ENCODE measurements at places on chromosomes 5 and 9. TPM values are rescaled to one million over a fixed set of nuclear protein-coding genes. Genes with fewer than 3 reads are reported as not detected.

ARHGEF39 gene
- 2.0 TPM for total RNA-seq

RLN2 gene
- total RNA-seq: 0.43 TPM

PCDHGA11 gene
- 2.5 TPM for total RNA-seq

SUSD3 gene
- total RNA-seq: 30.8 TPM

DOK3 gene
- total RNA-seq: 111 TPM

GPR150 gene
- total RNA-seq: not detected

IL4 gene
- total RNA-seq: not detected

LEAP2 gene
- 5.0 TPM for total RNA-seq

HRCT1 gene
- total RNA-seq: not detected

HRH2 gene
- total RNA-seq: 24.9 TPM

PLEKHG4B gene
- total RNA-seq: 0.13 TPM

CLIC3 gene
- 5.5 TPM for total RNA-seq

DNA sequence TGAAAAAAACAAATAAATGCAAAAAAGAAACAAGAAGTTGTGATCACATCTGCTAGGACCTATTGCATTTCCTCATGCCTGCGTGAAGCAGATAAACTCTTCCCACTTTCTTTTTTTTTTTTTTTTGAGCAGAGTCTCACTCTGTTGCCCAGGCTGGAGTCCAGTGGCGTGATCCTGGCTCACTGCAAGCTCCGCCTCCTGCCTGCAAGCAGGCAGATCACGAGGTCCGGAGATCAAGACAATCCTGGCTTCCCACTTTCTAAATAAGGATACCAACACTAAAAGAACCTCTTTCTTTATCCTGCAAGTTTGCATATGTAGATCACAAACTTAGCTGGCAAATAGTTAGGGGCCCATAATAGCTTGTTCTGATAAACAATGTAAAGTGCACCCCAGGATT is 128.6 kb downstream of the ASTN2 start:
- H3K4me1 ChIP-seq: no peaks in the 10 kb centered on the region
- H3K27me3 ChIP-seq: no peaks in the 10 kb centered on the region
- no peaks in the 10 kb centered on the region for H3K36me3 ChIP-seq
- DNase-seq: no peak

DNA sequence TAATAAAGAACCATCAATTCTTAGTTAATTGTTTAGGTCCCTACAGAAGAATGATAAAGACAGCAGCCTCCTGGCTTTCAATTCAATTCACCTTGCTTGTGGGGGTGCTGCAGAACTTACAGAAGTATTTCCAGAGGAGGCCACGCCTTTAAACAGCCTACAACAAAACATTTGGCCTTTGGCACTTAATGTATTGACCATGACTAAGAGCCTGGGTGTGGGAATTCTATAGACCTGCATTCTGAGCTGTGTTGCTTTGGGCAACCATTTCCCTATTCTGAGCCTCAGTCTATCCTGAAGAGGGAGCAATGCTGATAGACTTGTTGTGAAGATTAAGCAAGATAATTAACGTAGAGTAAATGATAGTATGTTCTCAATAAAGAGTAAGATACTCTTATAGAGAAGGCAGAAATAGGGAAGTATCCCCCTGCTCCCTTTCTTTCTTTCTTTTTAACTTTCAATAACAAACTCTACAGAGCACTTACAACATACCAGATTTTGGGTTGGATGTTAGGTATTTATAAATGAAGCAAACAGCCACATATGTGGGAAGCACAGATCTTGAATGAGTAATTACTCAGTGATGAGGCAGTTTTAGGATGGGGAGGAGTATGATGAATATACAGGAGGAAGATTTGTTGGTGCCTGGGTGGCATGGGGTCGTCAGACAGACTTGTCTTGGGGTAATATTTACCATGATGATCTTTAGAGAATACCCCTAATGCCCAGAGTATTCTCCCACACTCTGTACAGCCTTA is 28.4 kb downstream of the PAPPA start:
- no peaks in the 10 kb centered on the region for H3K4me1 ChIP-seq
- H3K36me3 ChIP-seq: no peaks in the 10 kb centered on the region
- no peak for DNase-seq
- H3K27ac ChIP-seq: no peak overlapping the region

DNA sequence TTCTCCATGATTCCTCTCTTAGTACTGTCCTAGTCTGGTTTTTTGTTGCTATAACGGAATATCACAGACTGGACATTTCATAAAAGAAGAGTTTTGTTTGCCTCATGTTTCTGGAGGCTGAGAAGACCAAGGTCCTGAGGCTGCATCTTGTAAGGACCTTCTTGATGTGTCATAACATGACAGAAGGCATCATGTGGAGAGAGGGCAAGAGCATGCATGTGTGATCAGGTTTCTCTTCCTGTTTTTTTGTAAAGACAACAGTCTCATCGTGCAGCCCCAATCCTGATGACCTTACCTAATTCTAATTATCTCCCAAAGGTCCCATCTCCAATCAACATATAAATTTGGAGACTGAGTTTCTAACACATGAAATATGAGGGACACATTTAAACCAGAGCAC is 108.4 kb downstream of the MSX2 start:
- no peaks in the 10 kb centered on the region for H3K36me3 ChIP-seq
- no peak overlapping the region for H3K4me3 ChIP-seq
- H3K4me1 ChIP-seq: no peaks in the 10 kb centered on the region
- H3K27ac ChIP-seq: no peak overlapping the region

DNA sequence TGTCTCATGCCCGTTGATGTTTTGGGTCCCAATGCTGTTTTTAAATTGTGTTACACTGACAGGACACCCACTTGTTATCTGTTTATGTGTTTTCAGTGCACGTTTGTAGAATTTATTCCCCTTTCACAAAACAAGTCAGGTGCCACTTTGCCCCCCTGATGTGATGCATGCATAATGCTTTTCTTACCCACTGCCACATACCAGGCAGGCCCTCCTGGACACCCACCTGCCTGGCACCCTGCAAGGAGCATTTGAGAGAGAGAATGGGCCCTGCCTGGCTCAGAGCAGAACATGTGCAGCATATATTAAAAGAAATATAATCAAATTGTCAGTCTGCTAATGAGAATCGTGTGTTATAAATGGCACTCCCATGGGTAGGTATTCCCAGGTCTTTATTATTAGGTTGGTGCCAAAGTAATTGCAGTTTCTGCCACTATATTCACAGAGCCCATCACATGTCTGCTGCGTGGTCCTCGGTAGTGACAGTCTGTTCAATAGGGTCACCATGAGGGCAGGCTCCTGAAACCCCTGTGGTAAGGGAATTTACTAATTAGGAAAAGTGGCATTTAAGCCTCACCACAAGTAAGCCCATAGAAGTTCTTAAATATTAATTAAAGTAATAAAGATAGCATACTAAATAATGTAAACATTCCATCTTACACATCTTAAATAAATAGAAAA is 52.2 kb upstream of the CKMT2 start:
- peaks cover 12% of the 10 kb centered on the region for H3K4me1 ChIP-seq
- DNase-seq: no peak
- H3K36me3 ChIP-seq: no peaks in the 10 kb centered on the region
- no peaks in the 10 kb centered on the region for H3K27me3 ChIP-seq
- no peak overlapping the region for H3K4me3 ChIP-seq

GRCh38 chr5:86866036-86866435 is 248.3 kb downstream of the COX7C start:
- DNase-seq: no peak
- no peaks in the 10 kb centered on the region for H3K36me3 ChIP-seq
- H3K4me3 ChIP-seq: no peak overlapping the region
- no peaks in the 10 kb centered on the region for H3K4me1 ChIP-seq

DNA sequence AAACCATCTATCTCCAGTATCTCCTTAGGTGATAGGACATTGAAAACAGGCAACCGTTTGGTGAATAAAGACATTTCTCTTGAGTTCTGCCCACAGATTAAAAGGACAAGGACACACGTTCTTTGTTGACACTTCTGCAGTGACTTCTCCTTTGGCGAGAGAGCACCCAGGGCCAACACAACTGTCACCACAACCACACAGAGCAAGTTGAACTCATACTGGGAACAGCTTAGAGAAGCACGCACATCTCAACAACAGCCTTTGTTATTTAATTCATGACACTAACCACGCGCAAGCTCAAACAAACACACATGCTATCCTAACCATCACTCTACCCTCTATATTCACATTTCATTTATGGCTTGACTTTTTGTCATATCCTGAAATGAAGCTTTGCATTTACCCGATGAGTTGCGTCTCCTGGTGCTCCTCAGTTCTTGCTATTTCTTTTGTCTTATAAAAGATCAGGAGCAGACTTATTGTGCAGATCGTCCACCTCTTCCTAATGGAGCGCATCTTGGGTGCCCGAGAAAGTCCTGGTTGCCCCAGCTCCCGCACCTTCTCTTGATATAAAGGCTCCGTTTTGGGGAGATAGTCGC is 543 bp downstream of the ST8SIA4 start:
- H3K4me1 ChIP-seq: peaks cover 61% of the 10 kb centered on the region
- H3K27me3 ChIP-seq: no peaks in the 10 kb centered on the region
- peak overlapping the region; percentile 92 for H3K27ac ChIP-seq
- peak; percentile 73 for DNase-seq
- peak overlapping the region; percentile 88 for H3K4me3 ChIP-seq

DNA sequence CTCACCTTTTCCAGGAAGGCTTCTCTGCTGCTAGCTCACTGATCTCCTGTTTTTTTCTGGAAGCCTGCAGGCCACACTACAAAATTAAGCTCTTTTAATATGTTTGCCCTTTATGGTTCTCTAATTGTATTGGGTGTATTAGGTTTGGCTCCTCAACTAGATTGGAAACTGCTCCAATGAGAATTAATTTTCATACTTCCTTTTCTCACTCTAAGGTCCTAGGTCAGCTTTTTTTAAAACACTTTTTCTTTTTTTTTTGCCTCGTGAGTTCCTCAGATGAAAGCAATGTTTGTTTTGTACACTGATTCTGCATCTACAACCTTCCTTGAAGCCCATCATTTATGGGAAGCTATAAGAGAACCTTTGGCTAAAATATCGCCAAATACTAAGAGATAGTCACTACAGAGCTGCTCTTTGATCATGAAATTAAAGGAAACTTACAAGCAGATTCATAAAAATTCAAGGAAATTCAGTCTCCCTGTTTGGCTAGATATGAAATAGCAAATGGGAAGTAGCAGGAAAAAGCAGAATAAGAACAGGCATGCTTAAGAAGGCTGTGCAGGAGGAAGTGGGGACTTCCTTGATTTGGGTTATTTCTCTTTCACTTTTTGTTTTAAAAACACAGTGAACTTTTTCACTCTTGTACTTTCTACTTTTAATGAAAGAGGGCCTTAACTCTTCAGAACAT is 55.2 kb upstream of the FYB1 start:
- H3K27ac ChIP-seq: peak overlapping the region; percentile 84
- no peaks in the 10 kb centered on the region for H3K27me3 ChIP-seq
- peak overlapping the region; percentile 25 for H3K4me3 ChIP-seq
- no peak for DNase-seq
- H3K4me1 ChIP-seq: peaks cover 51% of the 10 kb centered on the region
- no peaks in the 10 kb centered on the region for H3K36me3 ChIP-seq

- peaks cover 4% of the 10 kb centered on the region for H3K27me3 ChIP-seq
- no peak overlapping the region for H3K4me3 ChIP-seq
- DNase-seq: no peak
- no peak overlapping the region for H3K27ac ChIP-seq
- H3K4me1 ChIP-seq: no peaks in the 10 kb centered on the region
Observed at GRCh38 chr9:109419531-109419930, 78.6 kb downstream of the PTPN3 start.

DNA sequence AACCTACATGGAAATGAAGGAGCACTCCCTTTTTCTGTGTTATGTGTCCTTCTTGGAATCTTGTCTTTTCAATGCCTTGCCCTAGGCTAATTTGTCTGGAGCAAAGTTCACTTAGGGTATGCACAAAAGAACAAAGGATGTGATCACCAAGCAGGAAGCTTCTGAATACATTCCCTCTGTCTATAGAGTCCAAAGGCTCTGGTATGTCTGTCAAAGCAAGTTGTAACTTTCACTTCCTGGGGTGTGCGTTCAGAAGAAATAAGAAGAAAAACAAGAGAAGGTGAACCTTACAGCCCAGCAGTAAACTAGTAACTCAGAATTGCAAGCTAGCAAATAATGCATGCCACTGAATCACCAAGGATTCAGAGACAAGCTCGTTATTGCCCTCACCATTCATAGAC is 31.7 kb upstream of the CDH6 start:
- no peaks in the 10 kb centered on the region for H3K4me1 ChIP-seq
- H3K36me3 ChIP-seq: no peaks in the 10 kb centered on the region
- no peak for DNase-seq
- no peak overlapping the region for H3K4me3 ChIP-seq
- no peak overlapping the region for H3K27ac ChIP-seq
- H3K27me3 ChIP-seq: no peaks in the 10 kb centered on the region

GRCh38 chr5:127754706-127755105 is 51.5 kb downstream of the CCDC192 start:
- H3K4me1 ChIP-seq: no peaks in the 10 kb centered on the region
- H3K27me3 ChIP-seq: no peaks in the 10 kb centered on the region
- no peak overlapping the region for H3K4me3 ChIP-seq
- no peak overlapping the region for H3K27ac ChIP-seq
- DNase-seq: peak; percentile 47

GRCh38 chr5:156103155-156103885 is 223.6 kb upstream of the SGCD start:
- H3K27ac ChIP-seq: no peak overlapping the region
- H3K36me3 ChIP-seq: no peaks in the 10 kb centered on the region
- DNase-seq: no peak

DNA sequence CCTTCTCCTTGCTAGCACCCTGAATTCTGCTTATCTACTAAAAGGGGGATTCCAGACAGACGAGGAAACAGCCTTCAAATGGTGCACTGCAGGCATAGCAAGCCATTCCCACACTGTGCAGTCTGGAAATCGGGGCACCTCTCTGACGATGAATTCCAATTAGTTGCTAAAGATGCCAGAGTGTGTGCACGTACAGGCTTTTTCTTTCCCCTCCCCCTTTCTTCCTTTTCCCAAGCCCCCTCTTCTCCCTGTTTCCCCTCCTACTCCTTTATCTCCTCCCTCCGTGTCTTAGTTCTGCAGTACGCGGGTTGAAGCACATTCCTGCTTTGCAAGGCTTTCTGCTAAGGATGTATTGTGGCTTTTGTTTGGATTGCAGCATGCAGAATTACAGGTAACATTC is at the start of gene GPR21:
GPR21 (plus strand) TSS at position 316 of the 400 bp plus-strand sequence. CDS start 900 bp downstream, outside the sequence.
- no peak within 1 kb of the TSS for H3K27ac ChIP-seq
- no peaks in the 10 kb centered on the region for H3K27me3 ChIP-seq
- H3K4me1 ChIP-seq: peaks cover 18% of the 10 kb centered on the region
- no peaks in the 10 kb centered on the region for H3K36me3 ChIP-seq
- peak within 1 kb of the TSS; percentile 22 for H3K4me3 ChIP-seq

GRCh38 chr5:131661933-131662332 is 26.9 kb upstream of the RAPGEF6 start:
- no peaks in the 10 kb centered on the region for H3K4me1 ChIP-seq
- H3K27ac ChIP-seq: no peak overlapping the region
- no peaks in the 10 kb centered on the region for H3K27me3 ChIP-seq
- peaks cover 70% of the 10 kb centered on the region for H3K36me3 ChIP-seq

GRCh38 chr9:137985637-137986071 is 108.1 kb downstream of the CACNA1B start:
- peaks cover 31% of the 10 kb centered on the region for H3K27me3 ChIP-seq
- no peaks in the 10 kb centered on the region for H3K4me1 ChIP-seq
- H3K36me3 ChIP-seq: no peaks in the 10 kb centered on the region
- H3K27ac ChIP-seq: no peak overlapping the region
- no peak overlapping the region for H3K4me3 ChIP-seq
- peak; percentile 54 for DNase-seq

- H3K27ac ChIP-seq: no peak overlapping the region
- DNase-seq: no peak
- H3K36me3 ChIP-seq: no peaks in the 10 kb centered on the region
Observed at GRCh38 chr5:59317774-59318205, 575.7 kb downstream of the PDE4D start.
